ENCODE measurements at places on chromosomes 3 and 15. TPM values are rescaled to one million over a fixed set of nuclear protein-coding genes. Genes with fewer than 3 reads are reported as not detected.

DNA sequence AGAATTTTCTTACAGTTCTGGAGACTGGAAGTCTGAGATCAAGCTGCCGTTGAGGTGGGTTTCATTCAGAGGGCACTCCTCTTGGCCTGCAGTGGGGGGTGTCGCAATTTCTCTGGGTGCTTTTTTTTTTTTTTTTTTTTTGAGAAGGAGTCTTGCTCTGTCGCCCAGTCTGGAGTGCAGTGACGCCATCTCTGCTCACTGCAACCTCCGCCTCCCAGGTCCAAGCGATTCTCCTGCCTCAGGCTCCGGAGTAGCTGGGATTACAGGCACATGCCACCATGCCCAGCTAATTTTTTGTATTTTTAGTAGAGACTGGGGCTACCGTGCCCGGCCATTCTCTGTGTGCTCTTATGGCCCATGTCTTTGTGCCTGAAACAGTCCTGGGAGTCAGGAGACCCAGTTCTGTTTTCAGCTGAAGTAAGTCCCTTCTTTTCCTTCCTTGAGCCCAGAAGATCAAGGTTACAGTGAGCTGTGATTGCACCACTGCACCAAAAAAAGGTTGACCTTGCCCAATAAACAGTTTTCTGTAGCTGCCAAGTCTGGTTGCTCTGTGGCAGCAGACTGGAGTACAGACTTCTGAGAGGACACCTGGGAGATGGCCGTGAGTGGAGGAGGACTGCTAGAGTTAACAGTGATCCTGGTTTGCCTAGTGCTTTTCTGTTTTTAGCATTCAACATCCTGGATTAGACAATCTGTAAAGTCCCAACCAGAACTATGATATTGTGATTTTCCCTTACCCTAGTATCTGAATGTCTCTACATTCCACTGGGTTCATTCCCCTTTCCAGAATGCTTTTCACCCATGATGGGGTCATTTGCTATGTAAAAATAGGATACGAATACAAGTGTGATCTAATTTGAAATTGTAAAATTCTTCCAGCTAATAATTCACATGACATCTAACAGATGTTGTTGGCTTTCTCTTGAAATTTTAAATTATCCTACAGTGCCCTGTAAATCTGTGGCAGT, 76.6 kb upstream of the RNF7 start:
- DNase-seq, result no peak

MYRIP gene
- total RNA-seq, result 0.04 TPM

GRCh38 chr15:25739687-25740121, 123.4 kb downstream of the ATP10A start:
- peak; percentile 19 for DNase-seq

- no peak for DNase-seq
Measured at GRCh38 chr3:158279609-158280008, 169.7 kb downstream of the RSRC1 start.

DNA sequence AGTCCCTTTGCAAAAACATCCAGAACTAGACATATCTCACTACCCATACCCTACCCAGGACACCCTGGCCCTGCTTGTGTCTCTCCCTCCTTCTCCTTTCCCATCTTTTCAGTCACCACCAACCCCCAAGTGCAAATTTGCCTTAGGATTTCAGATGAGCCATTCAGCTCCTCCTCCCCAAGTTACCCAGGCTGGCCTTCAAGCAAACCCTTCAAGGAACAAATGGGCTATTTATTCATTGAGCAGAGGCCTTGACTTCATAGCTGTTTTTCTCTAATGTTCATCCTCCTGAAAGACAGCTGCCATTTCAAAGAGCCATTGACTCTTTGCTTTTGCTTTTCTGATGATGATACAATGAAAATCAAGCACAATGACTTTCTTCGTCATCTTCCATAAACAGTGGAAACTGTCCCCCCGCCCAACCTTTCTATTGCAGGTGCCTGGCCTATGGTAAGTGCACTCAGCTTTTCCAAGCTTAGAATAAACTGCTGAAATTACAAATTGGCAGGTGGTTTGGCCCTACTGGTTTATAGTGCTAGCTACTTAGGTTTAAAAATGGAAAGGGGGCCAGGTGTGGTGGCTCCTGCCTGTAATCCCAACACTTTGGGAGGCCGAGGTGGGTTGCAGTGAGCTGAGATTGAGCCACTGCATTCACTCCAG, 26.1 kb upstream of the KLHL6 start:
- no peak for DNase-seq

GRCh38 chr3:15452156-15452555, 24.8 kb downstream of the EAF1 start:
- no peak for DNase-seq

ADAMTS7 gene
- total RNA-seq, result 27.4 TPM

DNA sequence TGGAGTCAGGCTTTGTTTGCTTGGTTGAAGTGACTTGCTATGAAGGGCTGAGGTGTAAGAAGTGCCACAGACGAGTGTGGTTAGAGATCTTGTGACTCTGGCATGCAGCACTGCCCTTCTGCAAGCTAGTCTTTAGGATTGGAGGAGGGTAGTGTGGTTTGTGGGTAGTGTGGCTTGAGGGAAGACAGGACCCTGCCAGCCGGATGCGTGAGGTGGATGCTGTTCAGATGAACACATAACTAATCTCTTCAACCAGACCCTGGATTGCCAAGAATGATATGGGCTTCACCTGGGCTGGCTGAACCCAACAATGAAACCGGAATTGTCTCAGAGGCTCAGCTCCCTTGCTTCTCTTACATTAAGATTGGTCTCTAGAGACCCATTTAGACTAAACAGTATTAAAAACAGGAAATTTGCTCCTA, 32.7 kb downstream of the STARD9 start:
- DNase-seq, result peak; percentile 50

RAB8B gene
- 21.5 TPM for total RNA-seq

Measured in kidney epithelial cell (primary cell).